ENCODE measurements at places on chromosomes 5 and 9.

- DNase-seq = no peak
Measured at GRCh38 chr5:149790276-149790675, 60.2 kb downstream of the PPARGC1B start.

GRCh38 chr5:32156635-32157034 lies 17.5 kb downstream of the GOLPH3 start:
- DNase-seq = no peak

GRCh38 chr5:32355686-32356085 lies 42.9 kb upstream of the MTMR12 start:
- DNase-seq = no peak

DNA sequence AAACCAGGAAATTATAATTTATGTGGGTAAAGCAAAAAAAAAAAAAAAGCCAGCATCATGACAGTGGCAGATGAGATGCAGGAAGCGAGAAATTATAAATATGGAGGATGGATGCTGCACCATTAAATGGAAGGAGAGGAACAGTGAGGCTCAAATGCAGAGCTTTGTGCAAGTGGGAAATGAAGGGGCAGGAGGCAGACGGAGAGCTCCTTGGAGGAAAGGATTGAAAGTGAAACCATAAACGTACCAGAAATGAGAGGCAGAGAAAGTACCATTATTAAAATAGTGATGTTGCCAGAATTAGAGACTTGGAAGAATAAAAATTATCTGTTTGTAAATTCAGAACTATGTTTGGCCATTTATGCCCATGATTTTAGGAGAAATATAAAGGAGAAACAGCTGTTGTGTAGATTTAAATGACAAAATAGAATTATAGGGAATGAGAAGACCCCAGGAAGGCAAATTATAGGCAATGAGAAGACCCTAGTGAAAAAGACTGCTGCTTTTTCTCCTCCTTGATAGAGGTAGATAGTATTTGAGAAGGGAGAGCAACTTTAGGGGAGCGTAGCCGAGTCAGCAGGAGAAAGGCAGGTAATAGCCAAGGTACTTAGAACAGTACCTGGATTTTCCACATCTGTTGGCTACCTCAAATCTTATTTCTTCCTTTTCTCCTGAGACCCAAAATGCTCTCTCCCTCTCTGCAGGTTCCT lies 341.0 kb upstream of the CD180 start:
- no peak for DNase-seq

DNA sequence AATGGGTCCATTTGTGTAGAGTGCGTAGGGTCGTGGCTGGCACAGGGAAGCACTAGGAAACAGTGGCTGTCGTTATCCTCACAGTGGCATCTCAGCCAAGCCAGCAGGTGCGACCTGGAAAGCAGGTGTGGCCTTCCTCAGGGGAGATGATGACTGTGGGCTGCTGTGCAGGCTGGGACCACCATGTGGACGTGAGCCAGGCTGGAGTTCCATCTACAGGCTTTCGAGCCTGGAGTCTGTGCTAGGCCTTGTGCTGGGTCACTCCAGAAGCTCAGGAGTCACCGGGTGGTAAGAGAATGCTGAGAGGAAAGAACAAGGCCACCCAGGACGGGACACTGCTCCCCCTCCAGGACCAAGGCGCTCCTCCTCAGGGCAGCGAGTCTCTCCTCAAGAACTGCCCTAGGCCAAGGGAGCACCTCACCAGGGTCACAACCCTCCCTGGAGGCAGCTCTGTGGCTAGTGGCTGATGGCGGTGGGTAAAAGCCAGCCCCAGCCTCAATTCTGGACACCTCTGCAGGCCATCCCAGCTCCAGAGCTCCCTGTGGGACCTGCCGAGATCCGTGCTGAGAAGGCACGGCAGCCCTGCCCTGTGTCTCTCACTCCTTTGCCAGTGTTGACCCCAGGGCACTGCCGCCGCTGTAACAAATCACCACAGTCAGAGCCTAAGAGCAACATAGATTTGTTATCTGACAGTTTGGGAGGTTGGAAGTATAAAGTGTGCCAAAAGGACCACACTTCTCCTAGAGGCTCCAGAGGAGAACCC lies 36.0 kb downstream of the WHRN start:
- no peak for DNase-seq

DNA sequence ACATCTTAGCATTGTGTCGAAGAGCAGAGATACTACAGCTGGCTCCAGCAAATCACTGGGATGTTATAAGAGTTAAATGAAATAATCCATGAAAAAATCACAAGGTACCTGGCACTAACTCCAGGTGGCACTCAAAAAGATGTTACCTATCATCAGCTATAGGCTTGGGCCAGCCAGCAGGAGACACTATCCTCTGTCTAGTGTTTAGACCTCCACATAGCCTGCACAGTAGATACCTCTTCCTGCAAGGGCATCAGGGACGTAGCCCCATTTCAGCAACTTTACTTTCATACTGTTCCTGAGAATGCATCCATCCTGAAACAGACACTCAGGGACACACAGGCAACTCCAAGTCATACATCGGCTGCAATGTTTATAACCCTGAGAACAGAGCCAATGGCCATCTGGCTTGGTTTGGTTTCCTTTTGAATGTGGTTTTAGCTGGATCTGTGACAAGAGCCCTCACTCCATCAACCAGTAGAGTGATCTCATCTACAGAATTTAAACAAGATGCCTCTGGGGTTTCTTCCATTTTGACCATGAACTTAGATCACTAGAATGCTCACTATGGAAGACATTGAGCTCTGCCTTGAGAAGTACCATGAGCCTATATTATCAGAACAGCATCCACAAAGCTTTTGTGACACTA lies 69.9 kb downstream of the TLE1 start:
- no peak for DNase-seq

GRCh38 chr5:54621048-54621447 lies 103.5 kb downstream of the SNX18 start:
- no peak for DNase-seq

- DNase-seq = no peak
Measured at GRCh38 chr5:65803699-65804391, 81.8 kb downstream of the NLN start.

DNA sequence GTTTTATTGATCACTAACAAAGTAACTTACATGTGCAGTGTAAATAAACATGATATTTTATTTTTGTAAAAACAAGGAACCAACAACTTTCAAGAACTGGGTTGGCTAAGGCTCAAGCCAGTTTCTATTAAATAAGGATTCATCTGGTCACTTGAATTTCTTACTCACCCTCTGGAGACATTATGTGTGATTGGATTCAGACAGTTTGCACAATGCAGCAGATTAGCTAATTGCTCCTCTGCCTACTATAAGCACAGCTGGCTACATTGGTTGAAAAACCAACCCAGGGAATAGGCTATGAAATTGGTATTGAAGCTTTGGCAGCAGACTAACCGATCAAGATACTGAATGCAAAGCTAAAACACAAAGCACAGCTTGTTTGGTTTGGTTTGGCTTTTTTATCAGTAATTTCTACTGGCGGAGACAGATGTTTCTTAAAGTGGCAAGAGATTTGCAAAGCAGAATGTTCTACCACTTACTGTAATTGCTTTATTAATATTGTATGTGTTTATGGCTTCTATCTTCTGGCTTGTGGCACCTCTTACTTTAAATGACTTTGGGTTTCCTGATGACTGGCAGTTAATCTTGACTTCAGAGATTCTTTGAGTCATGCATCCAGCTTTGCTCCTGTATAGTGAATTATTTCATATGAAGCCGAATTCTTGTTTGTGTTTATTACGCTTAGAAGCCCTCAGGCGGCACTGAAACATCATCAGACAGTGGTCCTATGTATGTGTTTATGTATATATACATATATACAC lies 231.5 kb downstream of the MPDZ start:
- no peak for DNase-seq

DNA sequence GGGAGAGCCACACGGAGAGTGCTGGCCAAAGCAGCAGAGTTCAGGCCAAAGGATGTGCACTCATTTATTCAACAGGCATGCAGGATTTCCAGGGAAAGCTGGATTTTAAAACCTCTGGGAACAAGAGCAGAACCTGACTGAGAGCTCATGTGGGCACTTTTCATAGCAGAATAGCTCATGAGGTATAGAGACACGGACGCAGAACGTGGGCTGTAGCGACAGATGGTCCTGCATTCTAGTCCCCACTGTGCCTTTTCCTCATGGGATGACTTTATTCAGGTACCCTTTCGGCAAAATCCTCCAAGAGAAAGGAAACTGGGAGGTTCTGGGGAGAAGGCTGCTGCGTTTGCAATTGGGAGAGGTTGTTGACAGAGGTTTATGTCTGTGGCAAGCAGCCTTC lies 5.4 kb downstream of the IL4 start:
- no peak for DNase-seq

DNA sequence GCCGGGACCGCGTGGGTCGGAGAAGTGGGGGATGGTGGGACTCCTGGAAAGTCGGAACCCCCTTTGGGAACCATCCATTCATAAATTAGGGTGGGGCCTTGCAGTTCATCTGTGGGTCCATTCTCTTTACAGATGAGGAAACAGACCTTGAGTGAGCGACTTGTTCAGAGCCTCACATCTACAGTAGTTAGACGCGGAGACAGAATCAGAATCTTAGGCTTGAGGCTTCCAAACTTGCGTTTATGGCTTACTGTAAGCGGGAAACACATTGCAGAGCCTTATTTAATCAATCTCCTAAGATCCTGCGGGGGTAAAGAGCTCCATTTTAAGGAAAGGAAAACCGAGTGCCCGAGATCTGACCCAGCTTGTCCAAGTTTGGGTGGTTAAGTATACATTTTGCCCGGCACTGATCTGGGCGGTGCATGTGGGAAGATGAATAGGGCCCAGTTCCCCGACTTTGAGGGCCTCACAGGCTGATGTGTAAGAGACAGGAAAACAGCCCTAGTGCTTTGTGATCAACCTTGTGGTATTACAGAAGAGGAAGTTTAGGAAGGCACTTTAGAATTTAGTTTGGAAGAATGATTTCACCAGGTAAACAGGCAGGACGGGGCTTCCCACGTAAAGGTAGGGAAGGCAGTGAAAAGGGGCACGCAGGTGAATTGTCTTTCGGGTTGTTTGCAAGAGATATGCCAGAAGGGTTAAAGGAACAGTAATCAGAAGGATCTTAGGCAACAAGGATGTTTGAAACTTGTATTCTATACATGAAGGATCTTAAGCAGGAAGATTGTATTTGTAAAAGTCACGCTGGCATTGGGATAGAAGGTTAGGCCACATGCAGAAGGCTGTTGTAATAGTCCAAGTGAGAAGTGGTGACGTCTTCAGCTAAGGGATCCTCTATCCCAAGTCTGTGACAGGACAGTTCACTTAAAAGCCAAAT lies 744 bp downstream of the TARS1 start:
- peak; percentile 36 for DNase-seq

GRCh38 chr9:108049026-108049607 lies 559.5 kb upstream of the KLF4 start:
- DNase-seq = no peak

GRCh38 chr5:16418471-16418922 lies 47.1 kb downstream of the ZNF622 start:
- no peak for DNase-seq

DNA sequence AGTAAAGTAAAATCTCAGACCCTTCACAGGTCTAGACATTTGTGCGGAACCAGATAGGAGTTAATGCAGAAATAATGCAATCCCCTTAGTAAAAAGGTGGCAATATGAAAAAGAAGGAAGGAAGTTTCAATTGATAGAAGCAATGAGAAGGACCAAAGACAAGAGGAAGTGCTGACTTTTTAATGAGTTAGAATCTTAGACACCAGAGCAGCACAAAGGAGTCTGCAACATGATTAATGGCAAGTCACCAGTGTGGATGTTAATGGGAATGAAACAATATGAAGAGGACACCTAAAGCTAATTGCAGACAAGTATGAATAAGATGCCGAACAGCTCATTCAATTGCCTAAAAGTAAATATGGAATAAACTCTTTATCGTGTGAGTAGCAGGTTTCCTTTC lies 50.9 kb downstream of the MEGF9 start:
- DNase-seq = peak; percentile 42

DNA sequence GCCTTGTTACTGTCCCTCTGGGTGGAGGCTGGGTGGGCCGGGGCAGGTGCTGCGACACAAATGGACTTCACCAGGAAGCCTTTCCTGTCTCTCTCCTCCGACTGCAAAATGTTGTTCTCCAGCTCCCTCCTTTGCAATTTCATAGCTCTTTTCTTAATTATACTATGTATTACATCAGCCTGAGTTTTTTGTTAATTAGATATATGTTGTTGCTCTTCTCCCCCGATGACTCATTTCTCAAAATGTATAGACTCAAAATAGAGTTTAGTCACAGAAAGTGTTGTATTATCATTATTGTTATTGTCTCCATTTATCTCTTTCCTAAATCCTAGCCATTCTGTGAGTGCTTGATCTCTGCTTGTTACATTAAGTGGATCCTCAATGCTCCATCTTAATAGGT lies 122.4 kb upstream of the OSMR start:
- no peak for DNase-seq

- no peak for DNase-seq
Measured at GRCh38 chr5:68288707-68289134, 73.2 kb downstream of the PIK3R1 start.

DNA sequence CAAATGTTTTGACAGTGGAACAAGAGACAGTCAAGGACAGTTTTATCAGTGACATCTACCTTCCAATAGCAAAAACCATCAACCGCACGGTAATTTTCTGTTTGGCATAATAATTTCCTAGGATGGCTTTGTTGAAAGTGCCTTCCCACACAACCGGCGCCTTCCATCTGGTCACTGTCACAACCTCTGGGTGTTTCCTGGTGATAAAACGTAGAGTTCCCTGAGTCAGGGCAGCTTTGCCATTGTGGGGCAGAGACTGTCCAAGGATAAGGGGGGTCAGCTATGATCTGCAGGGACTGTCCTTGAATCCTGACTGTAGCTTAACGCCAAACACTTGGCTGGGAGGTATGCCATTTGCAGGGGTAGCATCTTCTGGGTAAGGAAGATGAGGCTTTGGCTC lies 47.6 kb downstream of the GGTA1 start:
- peak; percentile 26 for DNase-seq

DNA sequence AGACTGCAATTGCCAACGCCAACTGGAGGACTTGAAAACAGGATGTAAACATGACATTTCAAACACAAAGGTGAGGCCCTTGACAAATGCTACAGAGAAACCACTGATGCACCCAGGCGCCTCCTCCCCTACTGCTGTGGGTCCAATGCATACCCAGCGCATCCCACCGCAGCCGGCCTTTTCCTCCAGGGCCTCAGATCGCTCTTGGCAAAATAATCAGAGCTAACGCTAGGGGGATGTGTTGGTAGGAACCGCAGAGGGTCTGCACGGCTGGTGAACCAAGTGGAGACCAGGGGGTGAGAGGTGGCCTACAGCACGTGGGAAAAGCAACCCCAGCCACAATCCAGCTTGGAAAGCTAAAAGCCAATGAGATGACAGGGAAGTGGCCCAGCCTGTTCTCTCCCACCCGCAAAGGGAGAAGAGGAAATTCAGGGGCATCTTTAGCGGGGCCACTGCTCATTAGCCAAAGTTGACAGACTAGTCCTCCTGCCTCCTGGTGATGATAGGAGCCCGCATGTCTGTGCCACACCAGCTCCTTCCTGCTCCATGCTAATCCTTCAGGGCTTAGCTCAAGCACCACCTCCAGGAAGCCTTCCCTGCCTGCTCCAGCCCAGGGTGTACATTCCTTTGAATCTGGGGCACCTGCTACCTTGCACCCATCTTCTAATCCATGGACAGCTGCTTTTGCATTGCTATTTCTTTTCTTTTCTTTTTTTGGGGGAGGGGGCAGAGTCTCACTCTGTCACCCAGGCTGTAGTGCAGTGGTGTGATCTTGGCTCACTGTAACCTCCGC lies 5.9 kb downstream of the FAM163B start:
- DNase-seq = peak; percentile 13

- DNase-seq = no peak
Measured at GRCh38 chr5:94884311-94884710, 265.8 kb downstream of the SLF1 start.
